ENCODE measurements at places on chromosomes 5 and 9.

- DNase-seq, result no peak
Observed at GRCh38 chr9:76302543-76302942, 91.7 kb downstream of the RFK start.

DNA sequence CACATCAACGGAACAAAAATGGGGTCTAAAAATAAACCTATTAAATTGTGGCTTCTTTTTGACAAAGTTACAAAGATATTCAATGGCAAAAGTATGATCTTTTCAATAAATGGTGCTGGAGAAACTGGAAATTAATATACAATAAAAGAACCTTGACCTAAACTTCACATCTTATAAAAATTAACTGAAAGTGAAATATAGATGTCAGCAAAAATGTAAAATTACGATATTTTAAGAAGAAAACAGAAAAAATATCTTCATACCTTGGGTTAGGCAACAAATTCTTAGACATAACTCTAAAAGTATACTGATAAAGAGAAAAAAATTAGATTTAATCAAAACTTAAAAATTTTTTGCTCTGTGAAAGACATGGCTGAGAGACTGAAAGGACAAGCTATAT lies 1909.5 kb upstream of the CDH9 start:
- DNase-seq, result no peak

DNA sequence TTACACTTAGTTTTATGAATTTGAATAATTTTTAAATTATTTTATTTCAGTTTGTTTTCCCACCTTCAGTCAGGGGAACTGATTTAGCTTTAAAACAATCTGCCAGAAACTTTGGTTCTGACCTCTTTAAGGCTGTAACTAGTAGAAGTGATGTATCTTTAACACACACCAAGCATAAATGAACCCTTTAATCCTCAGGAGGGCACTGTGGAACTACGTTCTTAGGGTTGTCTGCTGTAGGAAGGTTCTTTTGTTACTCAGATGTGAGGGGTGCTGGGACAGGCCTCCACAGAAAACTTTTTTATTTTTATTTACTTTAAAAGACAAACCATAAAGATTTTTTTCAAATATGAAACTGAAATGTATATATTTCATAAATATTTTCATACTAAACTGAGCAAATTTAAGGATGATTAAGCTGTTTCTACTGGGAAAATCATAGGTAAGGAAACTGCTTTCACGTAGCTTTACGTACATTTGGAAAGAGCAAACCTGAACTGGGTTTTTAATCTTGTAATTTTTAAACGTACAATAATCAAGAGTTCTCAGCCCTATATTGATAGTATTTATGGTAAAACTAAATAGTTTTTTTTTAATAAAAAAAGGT lies 5.3 kb downstream of the KLF4 start:
- DNase-seq, result no peak

GRCh38 chr9:35705836-35706430 lies 16.2 kb upstream of the TPM2 start:
- DNase-seq, result no peak

DNA sequence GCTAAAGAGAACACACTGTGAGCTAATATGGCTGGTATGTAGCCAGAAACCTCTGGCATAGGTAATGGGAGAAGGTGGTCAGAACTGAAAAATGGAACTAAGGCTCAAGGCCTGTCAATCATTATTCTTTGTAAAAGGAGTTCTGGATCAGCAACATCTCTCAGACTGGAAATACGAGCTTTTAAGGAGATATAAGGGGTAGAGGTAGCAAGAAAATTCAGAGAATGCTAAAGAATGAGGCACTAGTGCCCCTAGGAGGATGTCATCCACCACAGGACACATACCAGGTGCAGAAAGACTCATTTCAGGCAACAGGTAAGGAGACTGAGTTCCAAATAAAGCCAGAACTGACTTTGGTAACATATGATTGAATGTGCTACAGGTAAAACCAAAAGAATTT lies 18.9 kb upstream of the MOCS2 start:
- DNase-seq, result no peak

DNA sequence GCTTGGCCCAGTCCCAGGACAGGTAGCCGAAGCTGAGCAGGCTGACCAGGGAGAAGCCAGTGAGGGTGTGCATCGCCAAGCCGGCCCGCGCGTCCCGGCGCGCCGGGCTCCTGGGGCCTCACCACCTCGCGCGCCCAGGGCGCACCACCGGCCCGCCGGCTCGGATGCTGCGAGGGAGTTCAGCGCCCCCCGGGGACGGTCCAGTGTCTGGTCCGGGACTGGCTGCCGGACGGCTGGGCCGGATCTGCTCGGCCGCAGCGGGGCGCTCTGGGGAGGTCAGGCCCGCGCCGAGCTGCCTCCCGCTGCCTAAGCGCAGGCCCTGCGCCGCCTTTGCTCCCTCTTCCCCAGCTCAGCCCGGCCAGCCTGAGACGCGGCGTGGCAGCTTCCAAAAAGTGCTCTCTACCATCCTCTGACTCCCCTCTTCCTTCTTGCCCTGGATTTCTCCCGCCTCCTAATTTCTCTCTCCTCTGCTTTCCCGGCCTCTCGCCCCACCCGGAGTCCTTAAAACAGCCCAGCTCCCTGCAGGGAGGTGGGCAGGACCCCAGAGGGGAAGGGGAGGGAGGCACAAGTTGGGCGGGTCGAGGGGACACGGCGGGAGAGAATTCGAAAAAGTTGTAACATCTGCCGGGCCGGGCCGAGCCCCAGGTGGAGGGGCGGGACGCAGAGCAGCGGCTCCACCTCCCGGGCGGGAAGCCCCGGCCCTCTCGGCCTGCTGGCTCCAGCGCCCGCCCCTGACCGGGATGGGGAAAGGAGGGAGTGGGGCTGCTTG lies at the start of gene ARSI:
Gene ARSI (minus strand): TSS at position 605 of the 769 bp plus-strand sequence. CDS start 532 bp downstream, at position 73.
- no peak for DNase-seq

- DNase-seq, result no peak
Observed at GRCh38 chr5:33043343-33043997, 332.3 kb downstream of the NPR3 start.

- no peak for DNase-seq
Observed at GRCh38 chr5:14667770-14668169, 3.3 kb downstream of the OTULIN start.

- DNase-seq, result no peak
Observed at GRCh38 chr9:36323926-36324325, 65.7 kb upstream of the GNE start.

Measured in C1 segment of cervical spinal cord (tissue), 14 donors.